ENCODE measurements at places on chromosomes 5 and 9.

- no peak for DNase-seq
Observed at GRCh38 chr9:69986970-69987369, 56.7 kb upstream of the MAMDC2 start.

GRCh38 chr5:19866090-19866450, 121.9 kb downstream of the CDH18 start:
- DNase-seq: no peak

DNA sequence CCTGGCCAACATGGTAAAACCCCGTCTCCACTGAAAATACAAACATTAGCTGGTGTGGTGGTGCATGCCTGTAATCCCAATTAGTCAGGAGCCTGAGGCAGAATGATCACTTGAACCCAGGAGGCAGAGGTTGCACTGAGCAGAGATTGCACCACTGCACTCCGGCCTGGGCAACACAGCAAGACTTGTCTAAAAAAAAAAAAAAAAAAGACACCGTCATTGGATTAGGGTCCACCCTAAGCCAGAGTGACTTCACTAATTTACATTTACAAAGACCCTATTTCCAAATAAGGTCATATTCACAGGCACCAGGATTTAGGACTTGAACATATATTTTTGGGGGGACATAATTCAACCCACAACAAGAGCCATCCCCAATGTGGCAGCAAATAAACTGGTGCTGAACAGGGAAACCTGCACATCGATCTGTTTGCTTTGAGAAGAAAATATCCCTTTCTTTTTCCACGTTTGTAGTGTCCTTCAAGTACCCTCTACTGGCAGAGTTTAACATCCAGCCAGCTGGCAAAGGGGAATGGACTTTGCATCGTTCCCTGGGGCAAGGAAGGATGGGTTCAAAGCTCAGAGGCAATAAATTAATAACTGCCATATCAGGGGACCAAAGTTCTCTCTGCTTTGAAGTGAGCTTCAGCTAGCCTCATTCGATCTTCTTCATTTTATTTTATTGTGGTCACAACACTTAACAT, 3.7 kb upstream of the DNAJC25 start:
- no peak for DNase-seq

GRCh38 chr5:103780794-103781193, 218.2 kb upstream of the NUDT12 start:
- DNase-seq: no peak

GRCh38 chr5:177515580-177515979, 1.2 kb downstream of the DDX41 start:
- DNase-seq: no peak

- no peak for DNase-seq
Observed at GRCh38 chr5:157836121-157836753, 22.7 kb downstream of the CLINT1 start.

DNA sequence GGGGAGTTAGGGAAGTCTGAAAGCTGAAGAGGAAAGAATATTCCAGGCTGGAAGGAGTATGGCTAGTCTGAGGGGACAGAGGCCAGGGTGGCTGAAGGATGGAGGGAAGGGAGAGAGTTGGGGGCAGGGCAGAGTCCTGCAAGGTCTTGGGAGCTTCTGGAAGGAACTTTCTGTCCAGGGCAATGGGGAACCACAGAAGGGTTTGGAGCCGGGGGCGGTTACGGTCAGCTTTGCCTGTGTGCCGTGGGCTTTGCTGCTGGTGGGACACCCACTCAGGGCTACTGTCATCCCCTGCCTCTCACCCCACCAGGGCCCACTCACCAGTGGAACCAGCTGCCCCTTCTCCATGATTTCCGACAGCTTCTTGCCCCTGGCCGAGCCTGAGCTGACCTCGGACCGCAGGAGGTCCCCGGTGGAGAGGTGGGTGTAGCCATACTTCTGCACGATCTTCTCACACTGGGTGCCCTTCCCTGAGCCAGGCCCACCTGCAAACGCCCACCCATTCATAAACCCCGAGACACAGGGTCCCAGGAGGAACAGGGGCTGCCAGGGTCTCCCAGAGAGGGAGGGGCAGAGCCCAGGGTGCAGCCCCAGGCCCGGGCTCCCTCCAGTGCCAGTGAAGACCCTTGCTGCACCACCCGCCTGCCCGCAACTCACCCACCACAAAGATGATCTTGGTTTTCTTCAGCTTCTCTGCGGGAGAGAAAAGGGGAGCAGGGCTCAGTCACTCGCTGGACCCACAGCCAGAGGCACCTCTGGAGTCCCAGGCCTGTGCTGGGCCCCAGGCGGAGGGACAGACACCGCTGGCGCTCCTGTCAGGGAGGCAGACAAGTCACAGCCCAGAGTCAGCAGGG, 4.9 kb downstream of the AK1 start:
- DNase-seq: no peak

DNA sequence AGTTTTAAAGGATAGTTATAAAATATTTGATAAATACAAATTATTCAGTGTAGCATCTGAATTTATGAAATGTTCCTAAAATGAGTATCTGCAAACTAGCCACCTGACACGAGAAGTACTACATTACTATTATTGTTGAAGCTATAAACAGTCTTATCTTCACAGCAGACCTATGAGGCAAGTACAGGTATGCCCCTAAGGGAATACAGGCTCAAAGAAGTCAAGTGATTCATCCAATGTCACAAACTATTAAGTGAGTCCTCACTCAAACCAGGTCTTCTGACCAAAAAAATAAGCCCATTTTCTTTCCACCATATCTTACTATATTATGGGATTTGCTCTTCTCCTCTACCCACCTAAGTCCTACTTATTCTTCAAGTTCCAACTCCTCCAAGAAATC, 28.7 kb downstream of the STRBP start:
- DNase-seq: no peak
